Right renal cortex interstitium (tissue), 3 donors: ENCODE measurements at places on chromosomes 3 and 15.

DNA sequence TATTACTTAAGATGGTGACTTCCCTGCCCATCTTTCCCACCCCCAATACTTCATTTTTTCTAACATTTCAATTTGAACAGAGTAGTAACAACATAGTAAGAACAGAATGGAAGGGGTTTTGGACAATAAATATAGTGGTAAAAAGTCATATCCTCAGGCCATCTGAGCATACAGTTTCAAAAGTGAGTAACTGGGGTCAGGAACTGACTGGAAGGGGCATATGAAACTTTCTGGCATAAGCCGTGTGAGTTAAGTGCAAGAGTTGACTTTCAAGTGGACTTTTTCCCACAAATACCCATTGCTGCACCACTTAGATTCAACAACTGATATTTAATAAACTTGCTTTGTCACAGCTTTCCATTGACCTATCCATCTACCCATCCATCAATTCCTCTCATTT is 153.5 kb upstream of the IL12A start:
- no peak for DNase-seq

GRCh38 chr15:39365161-39365560 is 215.7 kb upstream of the THBS1 start:
- DNase-seq = no peak

DNA sequence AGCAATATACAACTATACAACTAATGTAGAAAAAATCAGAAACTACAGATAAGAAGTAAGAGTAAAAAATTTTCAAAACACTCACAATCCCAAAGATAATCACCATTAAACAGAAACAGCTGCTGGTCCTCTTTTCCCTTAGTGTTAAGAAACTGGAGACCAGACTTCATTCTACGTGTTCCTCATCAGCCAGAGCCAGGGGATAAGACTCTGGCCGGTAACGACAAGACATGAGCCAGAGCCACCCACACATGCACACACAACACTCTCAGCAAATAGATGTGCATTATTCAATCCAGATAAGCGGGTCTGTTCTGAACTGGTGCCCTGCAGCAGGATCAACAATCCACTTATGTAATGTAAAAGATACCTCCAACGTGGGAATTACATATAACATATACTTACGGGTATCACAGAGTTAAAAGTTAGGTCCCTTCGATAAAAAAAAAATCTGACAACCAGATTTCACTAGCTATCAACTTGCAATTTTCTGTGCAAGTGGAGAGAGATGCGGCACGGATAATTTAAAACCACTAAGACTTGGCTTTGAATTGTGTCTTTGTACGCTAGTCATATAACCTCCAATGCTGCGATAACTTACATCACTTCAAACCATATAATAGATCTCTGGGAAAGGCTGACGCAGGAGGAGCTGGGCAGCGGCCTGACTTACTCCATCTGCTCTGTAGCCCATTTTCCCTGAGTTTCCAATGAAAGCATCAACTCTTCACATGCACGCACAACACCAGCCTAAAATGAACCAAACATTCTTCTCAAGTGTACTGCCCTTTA is 17.8 kb downstream of the PRICKLE2 start:
- DNase-seq = no peak

DNA sequence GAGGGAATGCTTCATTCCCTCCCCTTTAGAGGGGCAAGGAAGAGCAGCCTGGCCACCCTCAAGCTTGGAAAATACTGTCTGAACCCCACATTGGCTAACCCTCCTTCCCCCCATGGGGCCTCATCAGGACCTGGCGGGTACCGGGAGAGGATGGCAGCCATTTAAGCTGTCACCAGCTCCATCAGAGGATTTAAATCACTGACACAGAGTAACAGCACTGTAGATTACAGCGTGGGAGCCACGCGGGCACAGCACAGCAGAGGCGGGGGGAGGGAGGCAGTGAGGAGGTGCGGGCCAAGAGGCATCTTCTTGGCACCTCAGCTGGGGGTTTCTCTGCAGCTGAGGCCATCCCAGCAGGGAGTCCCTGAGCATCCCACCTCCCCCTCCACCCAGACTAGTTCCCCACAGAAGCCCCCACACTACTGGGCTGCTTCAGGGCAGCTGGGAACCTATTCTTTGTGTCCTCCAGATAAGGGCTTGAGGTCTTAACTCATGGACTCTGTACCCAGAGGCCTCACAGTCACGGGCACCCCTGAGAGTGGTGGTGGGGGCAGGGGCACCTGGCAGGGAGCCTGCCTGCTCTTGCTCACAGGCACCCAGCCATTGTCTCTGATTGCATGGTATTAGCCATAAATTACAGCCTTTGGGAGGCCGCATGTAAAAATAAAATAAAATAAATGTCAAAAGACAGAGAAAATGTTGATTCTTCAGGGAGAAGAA is 21.9 kb upstream of the CACNA2D2 start:
- no peak for DNase-seq

GRCh38 chr3:164465172-164465571 is 613.1 kb downstream of the SI start:
- no peak for DNase-seq

GRCh38 chr15:96362755-96363651 is 32.5 kb downstream of the NR2F2 start:
- no peak for DNase-seq

GRCh38 chr3:67033079-67033478 is 35.0 kb downstream of the KBTBD8 start:
- DNase-seq = no peak

GRCh38 chr3:46672349-46672695 is 21.2 kb downstream of the ALS2CL start:
- no peak for DNase-seq

- no peak for DNase-seq
Measured at GRCh38 chr15:44194323-44195150, 534 bp downstream of the FRMD5 start.

GRCh38 chr3:161991901-161992540 is 495.4 kb downstream of the OTOL1 start:
- DNase-seq = no peak

GRCh38 chr3:189267981-189268613 is 96.3 kb downstream of the TPRG1 start:
- DNase-seq = no peak

DNA sequence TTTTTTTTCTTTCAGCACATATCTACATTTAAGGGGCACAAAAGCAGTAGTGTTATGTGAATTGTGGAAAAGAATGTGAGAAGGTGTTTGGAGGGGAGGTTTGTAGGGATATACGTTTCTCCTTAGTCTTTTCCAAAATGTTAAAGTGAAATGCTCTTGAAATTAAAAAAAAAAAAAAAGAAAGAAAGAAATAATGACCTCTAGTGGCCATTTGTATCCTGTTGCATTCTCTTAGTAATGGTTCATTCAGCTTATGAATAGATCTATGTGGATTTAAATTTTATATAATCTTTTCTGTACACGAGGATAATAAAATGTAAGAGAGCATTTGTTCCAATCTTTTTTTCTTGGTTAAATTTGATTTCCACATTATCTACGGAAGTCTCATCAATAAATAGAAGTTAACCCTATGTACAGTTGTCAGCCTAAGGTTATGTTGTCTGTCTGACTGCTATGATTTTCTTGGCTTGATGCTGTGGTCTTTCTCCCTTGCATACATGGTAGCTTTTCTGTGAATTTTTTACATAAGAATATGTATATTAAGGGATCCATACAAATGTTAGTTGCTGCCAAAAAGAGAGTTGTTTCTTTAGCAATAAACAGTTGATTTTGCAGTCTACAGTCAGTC is 1.7 kb downstream of the P2RY13 start:
- DNase-seq = no peak

DNA sequence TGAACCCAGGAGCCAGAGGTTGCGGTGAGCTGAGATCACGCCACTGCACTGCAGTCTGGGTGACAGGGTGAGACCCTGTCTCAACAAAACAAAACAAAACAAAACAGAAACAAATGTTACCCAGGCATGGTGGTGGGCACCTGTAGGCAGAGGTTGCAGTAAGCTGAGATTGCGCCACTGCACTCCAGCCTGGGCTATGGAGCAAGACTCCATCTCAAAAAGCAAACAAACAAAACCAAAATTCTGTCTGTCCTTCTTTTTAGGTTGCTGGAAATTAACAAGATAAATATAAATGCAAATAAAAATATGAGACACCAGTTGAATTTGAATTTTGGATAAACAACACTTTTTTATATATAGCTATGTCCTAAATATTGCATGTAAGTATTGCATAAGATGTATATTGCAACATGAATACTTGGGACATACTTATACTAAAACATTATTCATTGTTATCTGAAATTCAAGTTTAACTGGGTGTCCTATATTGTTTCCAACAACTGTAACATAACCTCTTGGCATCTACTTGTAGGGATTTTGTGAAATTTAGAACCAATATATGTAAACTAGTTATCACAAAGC is 4.7 kb upstream of the CEP97 start:
- no peak for DNase-seq

DNA sequence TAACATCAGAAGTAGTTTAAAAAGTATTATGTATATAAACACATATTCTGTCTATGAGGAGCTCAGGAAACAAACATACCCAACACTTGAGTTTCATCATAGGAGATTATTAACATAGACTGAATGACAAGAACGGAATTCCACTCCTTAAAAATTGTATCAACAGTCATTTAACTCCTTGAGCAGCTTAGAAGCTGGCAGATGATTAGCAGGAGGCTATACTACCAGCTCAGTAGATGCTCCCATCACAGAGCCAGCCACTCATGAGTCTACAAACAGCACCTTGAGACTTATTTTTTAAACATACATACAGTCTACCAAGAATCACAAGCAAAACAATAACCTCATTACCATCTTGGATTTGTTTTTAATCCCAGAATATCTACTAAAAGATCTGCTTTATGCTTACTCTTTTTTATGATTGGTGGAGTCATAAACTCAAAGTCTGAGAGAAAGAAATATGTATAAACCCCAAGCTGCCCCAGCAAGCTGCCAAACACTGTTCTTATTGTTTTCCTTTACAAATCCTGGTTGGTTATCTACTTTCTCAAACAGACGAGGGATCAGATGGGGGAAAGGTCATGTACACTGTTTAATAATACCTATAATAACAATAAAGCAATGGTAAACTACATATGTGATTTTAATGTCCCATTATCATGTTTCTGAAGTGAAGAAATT is 59.5 kb downstream of the CBLB start:
- no peak for DNase-seq

- DNase-seq = no peak
Measured at GRCh38 chr15:47246317-47246716, 471.0 kb upstream of the SEMA6D start.

GRCh38 chr3:76307556-76307955 is 522.2 kb upstream of the ZNF717 start:
- DNase-seq = no peak

GRCh38 chr15:51589881-51590568 is 32.5 kb downstream of the DMXL2 start:
- no peak for DNase-seq

DNA sequence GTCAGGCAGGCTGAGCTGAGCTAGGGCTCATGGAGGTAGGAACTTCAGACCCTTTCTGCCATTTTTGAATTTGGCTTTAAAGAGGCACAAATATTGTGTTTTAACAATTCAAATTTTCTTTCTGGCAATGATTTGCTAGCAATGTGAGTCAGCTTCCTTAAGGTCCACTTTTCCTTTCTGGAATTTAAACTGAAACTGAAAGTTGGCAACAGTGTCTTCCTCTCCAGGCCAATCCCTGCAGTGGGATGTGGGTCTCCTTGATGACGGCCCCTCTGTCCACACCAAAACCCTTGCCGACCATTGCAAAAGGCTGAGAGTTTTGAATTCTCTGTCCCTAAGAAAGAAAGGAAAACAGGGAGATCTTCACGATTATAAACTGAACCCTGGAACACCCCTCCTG is 27.1 kb downstream of the RPSA start:
- DNase-seq = no peak

DNA sequence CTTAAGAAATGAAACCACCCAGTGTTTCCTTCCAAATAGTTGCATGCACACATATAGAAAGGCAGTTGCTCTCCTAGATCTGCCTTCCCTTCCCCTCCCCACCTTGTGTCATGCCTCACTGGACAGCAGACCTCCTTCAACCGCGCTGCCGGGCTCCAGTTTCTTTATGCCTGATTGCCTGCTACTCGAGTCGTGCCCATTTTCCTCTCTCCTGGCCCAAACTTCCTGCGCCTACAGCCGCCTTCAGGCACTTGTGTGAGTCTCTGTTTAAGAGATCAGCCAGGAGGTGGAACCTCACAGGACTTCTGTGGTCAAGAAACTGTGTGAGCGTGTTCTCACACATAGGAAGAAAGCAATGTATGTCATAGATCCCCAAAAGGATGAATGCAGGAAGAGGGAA is 8.8 kb upstream of the FAM107A start:
- DNase-seq = no peak

DNA sequence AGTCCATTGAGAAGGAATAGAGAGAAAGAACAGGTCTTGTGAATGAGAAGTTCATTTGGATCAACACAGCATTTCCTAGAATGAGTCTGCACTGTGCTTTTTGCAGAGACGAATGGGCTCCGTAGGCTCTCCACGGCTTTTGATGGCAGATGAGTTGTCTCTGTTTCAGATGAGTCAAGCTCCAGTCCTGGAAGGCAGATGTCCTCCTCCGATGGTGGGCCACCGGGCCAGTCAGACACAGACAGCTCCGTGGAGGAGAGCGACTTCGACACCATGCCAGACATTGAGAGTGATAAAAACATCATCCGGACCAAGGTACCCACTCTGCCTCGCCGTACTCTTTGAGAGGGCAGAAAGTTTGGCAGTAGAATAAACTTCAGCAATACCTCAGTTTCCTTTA is 70.5 kb downstream of the SIDT1 start:
- no peak for DNase-seq

DNA sequence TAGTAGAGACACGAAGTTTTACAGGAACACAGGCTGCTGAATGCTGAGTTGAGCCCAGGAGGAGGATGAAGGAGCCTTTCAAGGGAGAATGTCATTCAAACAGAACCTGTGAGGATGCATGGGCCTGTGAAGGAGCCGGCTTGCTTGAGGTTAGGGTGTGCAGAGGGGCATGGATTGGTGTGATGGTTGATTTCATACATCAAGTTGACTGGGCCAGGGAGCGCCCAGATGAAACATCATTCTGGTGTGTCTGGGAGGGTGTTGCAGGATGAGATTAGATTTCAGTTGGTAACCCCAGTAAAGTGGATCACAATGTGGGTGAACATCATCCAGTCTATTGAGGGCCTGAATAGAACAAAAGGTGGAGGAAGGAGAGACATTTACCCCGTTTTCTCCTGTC is 243.6 kb downstream of the EDEM1 start:
- no peak for DNase-seq
